ENCODE measurements at places on chromosomes 4 and X. TPM values are rescaled to one million over a fixed set of nuclear protein-coding genes. Genes with fewer than 3 reads are reported as not detected.
A peak's percentile ranks its signal among the peaks of the same experiment; 100 is the strongest.

The DAPP1 gene
- 9.2 TPM for total RNA-seq

The BMX gene
- 1.9 TPM for total RNA-seq

DNA sequence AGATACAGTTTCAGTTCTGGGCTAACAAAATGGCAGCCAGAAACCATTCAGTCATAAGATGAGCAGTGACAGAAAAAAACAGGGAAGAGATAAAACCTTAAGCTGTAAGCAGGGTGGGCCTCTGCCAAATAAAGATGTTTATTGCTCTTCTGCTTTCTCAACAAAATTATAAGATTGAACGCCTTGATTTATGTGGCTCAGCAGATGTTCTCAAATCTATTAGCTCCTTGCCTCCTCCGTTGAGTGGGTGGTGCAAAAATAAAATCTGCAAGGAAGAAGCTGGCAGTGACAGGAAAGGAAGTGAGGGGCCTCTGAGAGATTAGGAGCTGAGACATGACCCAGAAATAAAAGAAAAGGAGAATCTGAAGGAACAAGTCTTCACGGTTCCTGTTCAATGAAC lies 206.6 kb downstream of the PTTG2 start:
- no peaks in the 10 kb centered on the region for H3K36me3 ChIP-seq
- no peak overlapping the region for H3K27ac ChIP-seq
- H3K27me3 ChIP-seq, result no peaks in the 10 kb centered on the region
- no peak overlapping the region for H3K4me3 ChIP-seq
- DNase-seq, result no peak

The LUZP4 gene
- not detected for total RNA-seq

The IL13RA2 gene
- 3.3 TPM for total RNA-seq

DNA sequence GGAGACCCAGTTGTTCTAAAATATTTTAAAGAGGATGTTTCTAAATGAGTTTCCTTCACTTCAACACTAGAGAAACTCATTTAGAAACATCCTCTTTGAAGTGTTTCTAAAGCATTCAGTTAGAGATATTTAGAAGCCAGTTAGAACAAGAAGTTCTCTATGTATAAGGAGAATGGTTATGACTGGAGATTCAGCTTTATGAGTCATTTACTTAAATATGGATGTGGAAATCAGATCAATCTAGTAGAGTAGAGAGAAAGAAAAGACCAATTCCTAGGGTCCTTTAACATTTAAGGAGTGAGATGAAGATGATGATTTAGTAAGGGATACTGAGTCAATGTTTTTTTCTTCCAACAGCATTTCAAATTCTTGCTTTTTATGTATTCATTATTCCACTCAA lies 234.1 kb downstream of the GRXCR1 start:
- no peaks in the 10 kb centered on the region for H3K4me1 ChIP-seq
- no peaks in the 10 kb centered on the region for H3K36me3 ChIP-seq
- H3K27ac ChIP-seq, result no peak overlapping the region
- DNase-seq, result no peak

The PRRG1 gene
- total RNA-seq, result 15.0 TPM

GRCh38 chrX:120486786-120487185 lies 17.7 kb upstream of the LAMP2 start:
- no peaks in the 10 kb centered on the region for H3K27me3 ChIP-seq
- H3K4me1 ChIP-seq, result no peaks in the 10 kb centered on the region
- H3K4me3 ChIP-seq, result no peak overlapping the region
- no peak overlapping the region for H3K27ac ChIP-seq

- no peaks in the 10 kb centered on the region for H3K36me3 ChIP-seq
- no peak overlapping the region for H3K27ac ChIP-seq
- peaks cover 4% of the 10 kb centered on the region for H3K27me3 ChIP-seq
- no peak overlapping the region for H3K4me3 ChIP-seq
- H3K4me1 ChIP-seq, result no peaks in the 10 kb centered on the region
Measured at GRCh38 chr4:21469438-21470300, 478.9 kb downstream of the KCNIP4 start.

DNA sequence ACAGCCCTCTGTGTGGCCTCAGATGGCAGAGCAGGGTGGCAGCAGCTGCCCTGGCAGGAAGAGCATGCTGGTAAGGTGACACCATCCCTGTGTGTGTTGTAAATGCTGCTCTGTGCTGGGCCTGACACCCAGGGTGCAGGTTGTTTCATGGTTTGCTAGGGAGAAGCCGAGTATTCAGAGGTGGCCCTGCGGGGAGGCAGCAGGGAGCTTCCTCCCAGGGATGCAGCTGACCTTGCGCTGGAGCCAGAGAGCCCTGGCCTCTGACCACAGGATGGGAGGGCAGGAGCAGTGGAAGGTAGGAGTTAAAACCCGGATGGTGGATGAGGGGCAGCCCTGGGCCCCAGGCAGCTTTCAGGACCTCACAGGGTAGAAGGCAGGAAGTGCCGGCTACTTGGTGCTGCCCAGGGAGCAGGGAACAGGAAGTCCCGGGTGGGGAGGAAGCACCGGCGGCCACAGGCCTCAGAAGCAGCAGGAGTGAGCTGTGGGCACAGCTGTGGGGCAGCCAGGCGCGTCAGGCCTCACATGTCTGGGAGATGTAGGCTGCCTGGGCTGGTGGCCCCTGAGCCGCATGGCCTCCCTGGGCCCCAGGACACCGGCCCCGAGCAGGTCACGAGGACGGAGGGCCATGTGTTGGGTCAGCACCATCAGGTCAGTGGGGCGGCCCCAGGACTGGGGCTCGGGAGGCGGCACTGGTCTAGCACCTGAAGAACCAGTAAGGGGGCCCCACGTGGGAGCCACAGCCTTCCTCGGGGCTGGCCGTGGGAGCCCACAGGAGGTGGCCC lies 19.1 kb downstream of the SH3BP2 start:
- peaks cover 20% of the 10 kb centered on the region for H3K4me1 ChIP-seq
- peak; percentile 68 for DNase-seq
- no peaks in the 10 kb centered on the region for H3K27me3 ChIP-seq
- peak overlapping the region; percentile 42 for H3K4me3 ChIP-seq
- peak overlapping the region; percentile 54 for H3K27ac ChIP-seq
- H3K36me3 ChIP-seq, result no peaks in the 10 kb centered on the region

DNA sequence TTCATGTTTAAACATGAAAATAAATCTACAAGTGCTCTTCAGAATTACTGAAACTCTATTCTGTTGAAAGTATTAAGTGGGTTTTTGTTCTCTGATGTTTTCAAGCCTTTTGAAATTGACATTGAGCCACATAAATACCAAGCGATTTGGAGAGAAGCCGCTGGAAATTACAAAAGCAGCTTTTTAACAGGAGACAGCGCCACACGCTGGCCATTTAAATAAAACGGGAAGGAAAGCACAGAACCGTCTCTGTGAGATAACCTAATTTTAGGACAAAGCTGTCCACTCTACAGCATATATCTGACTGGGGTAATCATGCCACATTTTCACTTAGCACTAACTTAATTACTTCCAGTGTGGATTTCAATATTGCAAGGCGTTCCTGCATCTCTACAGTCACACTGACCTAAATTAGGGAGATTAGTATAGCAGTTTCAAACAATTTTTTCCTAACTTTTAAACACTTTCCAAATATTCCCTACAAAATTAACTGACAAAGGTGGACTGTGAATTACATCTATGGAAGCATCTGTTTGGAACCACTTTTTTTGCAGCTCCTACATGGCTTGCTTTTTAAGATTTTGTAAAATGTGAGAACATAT lies 6.8 kb upstream of the ANOS1 start:
- peaks cover 29% of the 10 kb centered on the region for H3K27me3 ChIP-seq
- H3K36me3 ChIP-seq, result no peaks in the 10 kb centered on the region
- no peak overlapping the region for H3K27ac ChIP-seq

DNA sequence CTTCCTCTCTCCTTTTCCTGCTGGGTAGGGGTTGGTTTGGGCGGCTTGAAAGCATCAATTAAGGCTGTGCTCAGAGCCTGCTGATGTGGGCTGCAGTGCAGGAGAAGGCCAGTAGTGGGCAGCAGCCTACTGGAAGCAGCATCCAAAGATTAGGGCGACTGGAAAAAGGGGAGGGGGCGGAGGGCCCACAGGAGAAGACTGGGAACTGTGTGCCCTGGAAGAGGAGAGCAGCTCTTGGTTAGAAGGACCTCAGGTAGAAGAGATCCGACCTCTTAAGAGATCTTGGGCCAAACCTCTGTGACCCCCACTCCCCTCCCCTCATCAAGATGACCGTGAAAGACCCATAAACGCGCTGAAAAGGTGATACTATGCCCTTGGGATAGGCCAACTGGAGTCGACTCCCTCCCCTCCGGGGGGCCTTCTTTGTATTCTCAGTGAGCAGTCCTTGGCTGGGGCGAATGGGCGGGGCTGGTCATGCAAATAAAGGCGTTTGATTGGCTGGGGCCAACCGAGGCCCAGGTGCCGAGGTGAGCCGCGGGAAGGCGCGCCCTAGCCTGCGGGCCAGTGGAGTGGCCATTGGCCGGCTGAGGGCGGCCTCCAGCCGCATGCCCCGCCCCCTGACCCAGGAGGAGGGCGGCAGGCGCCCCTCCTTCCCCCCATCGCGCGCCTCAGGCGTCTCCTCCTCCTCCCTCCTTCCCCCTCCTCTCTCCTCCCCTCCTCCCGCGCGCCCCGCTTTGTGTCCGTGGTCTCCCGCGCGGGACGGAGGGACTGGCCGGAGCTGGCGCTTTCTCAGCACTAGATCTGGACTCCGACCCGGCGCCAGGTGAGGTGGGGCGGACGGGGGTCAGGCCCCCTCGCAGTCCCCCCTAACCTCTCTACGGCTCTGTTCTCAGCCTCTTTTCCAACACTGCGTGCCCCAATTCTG lies 10.1 kb downstream of the DLG3 start:
- peak; percentile 89 for DNase-seq
- peak overlapping the region; percentile 71 for H3K27ac ChIP-seq
- H3K4me3 ChIP-seq, result peak overlapping the region; percentile 33
- no peaks in the 10 kb centered on the region for H3K4me1 ChIP-seq

The EPGN gene
- total RNA-seq, result 2.3 TPM

The PDCL2 gene
- total RNA-seq, result not detected

DNA sequence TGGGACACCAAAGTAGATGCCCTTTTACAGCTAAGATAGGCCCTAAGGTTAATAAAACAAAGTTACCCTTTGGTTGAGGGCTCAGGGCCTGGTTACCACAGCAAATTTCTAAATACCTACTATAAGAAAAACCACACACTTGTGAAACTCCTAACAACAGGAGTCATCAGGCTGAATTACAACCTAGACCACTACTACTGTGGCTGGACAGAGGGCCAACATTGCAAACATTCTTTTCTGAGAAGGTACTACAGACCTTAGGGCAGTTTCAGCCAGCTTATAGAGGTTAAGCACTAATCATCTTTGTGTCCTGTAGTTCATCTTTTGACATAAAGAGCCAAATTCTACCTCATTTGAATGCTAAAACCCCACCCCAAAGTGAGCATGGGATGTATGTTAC lies 504.0 kb downstream of the RAPGEF2 start:
- no peak for DNase-seq
- no peaks in the 10 kb centered on the region for H3K36me3 ChIP-seq
- H3K4me1 ChIP-seq, result no peaks in the 10 kb centered on the region
- H3K27me3 ChIP-seq, result no peaks in the 10 kb centered on the region
- no peak overlapping the region for H3K27ac ChIP-seq

GRCh38 chr4:116899561-116899960 lies 185.8 kb downstream of the TRAM1L1 start:
- H3K4me3 ChIP-seq, result no peak overlapping the region
- no peak overlapping the region for H3K27ac ChIP-seq

DNA sequence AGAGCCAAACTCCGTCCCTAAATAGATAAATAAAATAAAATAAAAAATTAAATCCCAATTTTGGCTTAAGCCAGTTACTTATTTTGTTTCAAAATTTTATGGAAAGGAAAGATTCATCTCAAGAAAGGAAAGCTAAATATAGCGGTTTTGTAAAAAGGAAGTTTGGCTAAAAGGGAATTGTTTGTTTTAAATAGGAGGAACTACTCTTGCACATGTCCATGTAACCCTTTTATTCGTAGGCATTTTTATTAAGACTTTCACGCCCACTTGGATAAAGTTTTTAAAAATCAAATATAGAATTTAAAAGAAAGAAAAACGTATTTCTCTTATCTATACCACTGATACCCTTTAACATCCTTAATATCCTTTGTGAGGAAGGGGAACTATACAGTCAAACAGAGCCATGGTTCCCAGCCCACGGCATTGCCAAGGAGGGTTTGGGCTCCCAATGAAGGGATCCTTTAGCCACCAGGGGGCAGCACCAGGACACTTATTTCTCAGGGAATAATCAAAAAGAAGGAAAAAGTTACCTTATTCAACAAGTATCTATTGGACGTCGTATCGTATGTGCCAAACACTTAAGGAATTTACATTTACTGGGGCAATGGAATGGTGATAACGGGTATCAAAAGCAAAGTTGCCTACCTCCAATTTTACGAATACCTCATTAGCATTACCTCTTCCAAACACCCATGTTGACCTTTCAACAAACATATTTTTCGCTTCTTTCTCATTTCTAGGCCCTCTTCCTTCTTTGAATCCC lies 27.7 kb downstream of the CDKN2AIP start:
- no peaks in the 10 kb centered on the region for H3K27me3 ChIP-seq
- H3K27ac ChIP-seq, result no peak overlapping the region
- H3K4me3 ChIP-seq, result no peak overlapping the region
- no peaks in the 10 kb centered on the region for H3K36me3 ChIP-seq
- no peaks in the 10 kb centered on the region for H3K4me1 ChIP-seq

The VEGFD gene
- total RNA-seq, result 15.6 TPM

The EMCN gene
- 90.8 TPM for total RNA-seq

- H3K36me3 ChIP-seq, result no peaks in the 10 kb centered on the region
- no peak overlapping the region for H3K27ac ChIP-seq
- H3K4me1 ChIP-seq, result no peaks in the 10 kb centered on the region
- no peaks in the 10 kb centered on the region for H3K27me3 ChIP-seq
- no peak overlapping the region for H3K4me3 ChIP-seq
- no peak for DNase-seq
Measured at GRCh38 chr4:138095378-138095777, 146.8 kb downstream of the SLC7A11 start.

DNA sequence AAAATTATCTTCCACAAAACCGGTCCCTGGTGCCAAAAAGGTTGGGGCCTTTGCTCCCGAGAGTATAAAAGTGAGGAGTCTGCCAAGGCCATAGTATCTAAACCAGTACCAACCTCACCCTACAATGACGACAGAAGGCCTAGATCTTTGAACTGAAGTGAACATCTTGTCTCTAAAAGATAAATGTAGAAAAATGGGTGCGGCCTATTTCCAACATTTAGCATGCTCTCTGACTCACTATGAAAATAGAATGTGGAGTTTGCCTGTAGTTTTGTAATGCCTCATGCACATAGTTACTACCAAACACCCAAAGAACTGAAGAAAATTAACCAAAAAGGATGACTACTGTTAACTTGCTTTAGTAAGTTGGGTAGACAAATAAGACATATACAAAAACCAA lies 218.4 kb downstream of the SLITRK2 start:
- no peak for DNase-seq
- H3K27me3 ChIP-seq, result no peaks in the 10 kb centered on the region
- H3K36me3 ChIP-seq, result no peaks in the 10 kb centered on the region
- no peaks in the 10 kb centered on the region for H3K4me1 ChIP-seq
- H3K27ac ChIP-seq, result no peak overlapping the region

DNA sequence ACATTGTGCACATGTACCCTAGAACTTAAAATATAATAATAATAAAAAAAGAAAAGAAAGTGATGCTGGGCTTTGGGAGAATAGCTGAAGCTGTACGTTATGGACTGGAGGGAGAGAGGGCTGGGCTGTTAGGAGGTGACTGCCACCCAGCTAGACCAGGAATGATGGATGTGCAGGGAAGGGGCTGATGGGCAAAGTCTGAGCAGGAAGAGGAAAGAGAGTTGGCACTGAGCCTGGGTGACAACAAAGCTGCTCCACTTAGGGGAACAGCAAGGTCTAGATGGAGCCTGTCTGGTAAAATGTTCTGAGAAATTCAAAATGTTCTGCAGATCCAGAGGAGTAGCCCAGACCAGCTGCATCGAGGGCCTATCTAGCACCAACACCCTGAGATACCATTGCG lies 32.3 kb downstream of the MED28 start:
- H3K4me3 ChIP-seq, result no peak overlapping the region
- DNase-seq, result peak; percentile 25
- H3K27ac ChIP-seq, result no peak overlapping the region
- H3K36me3 ChIP-seq, result no peaks in the 10 kb centered on the region
- no peaks in the 10 kb centered on the region for H3K4me1 ChIP-seq
- H3K27me3 ChIP-seq, result no peaks in the 10 kb centered on the region

Measured in lung (tissue), 17 donors.